ENCODE measurements at places on chromosomes 2 and 18. TPM values are rescaled to one million over a fixed set of nuclear protein-coding genes. Genes with fewer than 3 reads are reported as not detected.

- H3K27me3 ChIP-seq = no peaks in the 10 kb centered on the region
- H3K36me3 ChIP-seq = no peaks in the 10 kb centered on the region
- H3K4me3 ChIP-seq = no peak overlapping the region
- no peak for DNase-seq
- no peaks in the 10 kb centered on the region for H3K4me1 ChIP-seq
- H3K27ac ChIP-seq = no peak overlapping the region
Observed at GRCh38 chr2:239704737-239705136, 303.9 kb upstream of the HDAC4 start.

DNA sequence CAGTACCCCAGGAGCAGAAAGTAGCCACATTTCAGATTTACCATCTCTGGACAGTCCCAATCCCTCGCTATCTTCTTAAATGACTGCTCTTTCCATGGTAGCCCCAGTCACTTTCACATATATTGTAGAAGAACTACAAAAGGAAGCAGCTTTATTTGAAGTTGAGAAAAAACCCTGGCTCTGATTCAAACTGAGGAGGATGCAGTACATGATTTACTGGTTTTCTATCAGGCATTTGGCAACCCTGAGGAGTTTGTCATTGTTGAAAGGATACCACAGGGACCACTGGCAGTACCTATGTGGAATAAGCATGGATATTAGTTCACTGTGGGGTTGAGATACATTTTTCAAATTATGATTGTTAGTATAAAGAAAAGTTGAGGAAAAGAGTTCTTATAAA is 640.9 kb upstream of the SETBP1 start:
- DNase-seq = no peak
- no peak overlapping the region for H3K27ac ChIP-seq
- H3K4me3 ChIP-seq = no peak overlapping the region
- no peaks in the 10 kb centered on the region for H3K27me3 ChIP-seq
- no peaks in the 10 kb centered on the region for H3K4me1 ChIP-seq

- H3K4me1 ChIP-seq = no peaks in the 10 kb centered on the region
- H3K27me3 ChIP-seq = no peaks in the 10 kb centered on the region
- no peak overlapping the region for H3K27ac ChIP-seq
- no peak overlapping the region for H3K4me3 ChIP-seq
- DNase-seq = no peak
Observed at GRCh38 chr18:32909798-32910561, 137.2 kb upstream of the KLHL14 start.

GRCh38 chr18:3916082-3916481 is 466.1 kb downstream of the TGIF1 start:
- no peaks in the 10 kb centered on the region for H3K4me1 ChIP-seq
- H3K4me3 ChIP-seq = no peak overlapping the region
- no peak overlapping the region for H3K27ac ChIP-seq

DNA sequence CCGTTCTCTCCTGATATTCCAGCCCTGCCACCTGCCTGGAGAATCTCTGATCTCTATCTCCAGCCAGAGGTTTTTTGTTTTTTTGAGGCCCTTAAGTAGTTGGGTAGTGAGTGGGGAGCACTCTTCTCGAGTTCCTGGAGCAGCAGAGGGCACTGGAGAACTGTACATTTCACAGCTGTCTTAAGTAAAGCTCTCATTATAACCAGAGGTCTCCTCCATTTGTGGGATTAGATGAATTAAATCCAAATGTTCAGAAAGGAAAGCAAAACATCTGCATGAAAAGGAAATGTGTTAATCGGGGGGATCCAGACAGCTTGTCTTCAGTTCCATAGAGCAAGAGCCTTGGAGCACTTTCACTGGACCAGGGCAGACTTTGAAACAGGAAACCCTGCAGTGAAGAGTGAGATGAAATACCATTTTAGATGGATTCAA is 32.8 kb downstream of the AOX1 start:
- no peak overlapping the region for H3K27ac ChIP-seq
- H3K4me1 ChIP-seq = no peaks in the 10 kb centered on the region
- peaks cover 2% of the 10 kb centered on the region for H3K27me3 ChIP-seq
- DNase-seq = no peak
- H3K4me3 ChIP-seq = no peak overlapping the region

The TMEM247 gene
- not detected for total RNA-seq

The BOLL gene
- total RNA-seq = not detected

All from T-cell (primary cell).